ENCODE measurements at places on chromosomes 1 and 21. TPM values are rescaled to one million over a fixed set of nuclear protein-coding genes. Genes with fewer than 3 reads are reported as not detected.

HIVEP3 gene
- total RNA-seq, result 3.8 TPM

CR1L gene
- 0.15 TPM for total RNA-seq

PDE9A gene
- 1.2 TPM for total RNA-seq

SLC45A1 gene
- total RNA-seq, result 11.3 TPM

SPSB1 gene
- total RNA-seq, result 34.7 TPM

TENT5C gene
- 0.10 TPM for total RNA-seq

ACTL8 gene
- 1.7 TPM for total RNA-seq

BGLAP gene
- total RNA-seq, result 0.32 TPM

NPPB gene
- not detected for total RNA-seq

TMPRSS3 gene
- total RNA-seq, result 0.14 TPM

KLHDC8A gene
- total RNA-seq, result 0.71 TPM

NID1 gene
- total RNA-seq, result 7.7 TPM
